ENCODE measurements at places on chromosomes 2 and 18. TPM values are rescaled to one million over a fixed set of nuclear protein-coding genes. Genes with fewer than 3 reads are reported as not detected.

ERICH2 gene
- not detected for total RNA-seq

COL3A1 gene
- 31.3 TPM for total RNA-seq

PROKR1 gene
- total RNA-seq: not detected

ZNF385B gene
- not detected for total RNA-seq

ABHD1 gene
- 0.73 TPM for total RNA-seq

SOCS6 gene
- 61.3 TPM for total RNA-seq

Data from melanocyte of skin (primary cell).